ENCODE measurements at places on chromosomes 13 and 19.

DNA sequence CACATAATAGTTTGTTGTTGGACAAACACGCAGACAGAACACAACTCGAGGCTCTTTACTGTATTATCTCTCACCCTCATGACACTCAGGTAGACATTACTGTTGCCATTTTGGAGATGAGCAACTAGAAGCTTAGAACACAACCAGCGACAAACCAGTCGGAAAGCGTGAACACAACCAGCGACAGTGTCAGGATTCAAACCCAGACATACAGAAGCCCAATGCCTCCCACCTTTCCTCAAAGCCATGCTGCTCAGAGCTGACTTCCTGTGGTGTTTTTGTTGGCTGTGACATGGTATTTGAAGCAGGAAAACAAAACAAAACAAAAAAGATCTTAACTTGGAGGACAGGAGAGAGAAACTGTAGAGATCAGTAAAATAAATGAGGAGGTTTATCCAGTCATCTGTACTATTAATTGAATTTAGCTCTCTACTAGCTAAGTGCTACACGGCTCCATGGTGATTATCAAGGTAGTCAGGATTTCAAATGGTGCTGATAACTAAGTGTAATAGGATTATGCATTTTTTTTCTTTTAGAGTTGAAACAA is 92.1 kb downstream of the STARD13 start:
- no peak for DNase-seq

- DNase-seq: no peak
Observed at GRCh38 chr19:54307389-54308020, 5.5 kb downstream of the LILRA5 start.

DNA sequence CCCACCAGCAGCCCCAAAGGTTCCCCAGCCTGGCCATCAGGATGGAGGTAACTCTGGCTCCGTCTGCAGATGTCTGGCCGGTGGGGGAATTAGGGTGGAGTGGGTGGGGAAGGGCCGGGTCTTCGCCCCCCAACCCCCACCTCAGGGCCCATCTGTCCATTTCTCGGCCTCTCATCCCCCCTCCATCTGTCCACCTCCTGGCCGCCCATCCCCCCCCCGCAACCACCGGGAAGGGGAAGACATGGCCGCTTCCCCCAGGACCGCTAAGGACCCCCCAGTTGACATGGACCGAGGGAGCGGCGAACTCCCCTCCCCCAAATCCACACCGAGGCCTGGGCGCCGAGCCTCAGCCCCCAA is 793 bp downstream of the LRFN1 start:
- no peak for DNase-seq

GRCh38 chr13:94827566-94827965 is 115.2 kb upstream of the SOX21 start:
- no peak for DNase-seq

DNA sequence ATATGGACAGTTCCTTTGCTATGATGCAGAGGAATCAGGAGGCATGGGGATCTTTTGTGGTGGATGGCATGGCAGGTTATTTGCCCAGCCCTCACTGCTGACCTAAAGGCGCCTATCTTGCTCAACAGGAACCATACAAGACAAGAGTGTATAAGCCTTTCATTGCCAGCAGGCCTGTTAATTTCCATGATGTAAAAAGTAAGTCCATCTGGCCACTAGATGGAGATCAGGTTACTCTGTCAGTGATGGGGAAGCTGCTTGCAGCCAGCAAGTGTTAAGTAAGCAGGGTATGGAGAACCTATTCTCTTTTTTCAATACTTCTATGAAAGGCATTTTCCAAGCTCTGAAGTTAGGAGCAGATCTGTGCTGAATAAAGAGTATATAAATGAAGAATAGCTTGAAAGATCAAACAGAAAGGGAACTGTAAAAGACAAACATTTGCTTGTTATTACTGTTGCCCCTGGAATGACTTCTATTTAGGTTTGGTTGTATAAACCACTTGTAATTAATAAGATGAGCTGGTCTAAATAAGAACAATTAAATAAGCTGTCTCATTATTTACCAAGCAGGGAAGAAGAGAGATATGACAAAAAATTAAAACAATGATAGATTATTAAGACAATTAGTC is 210.9 kb downstream of the RGCC start:
- peak; percentile 36 for DNase-seq

GRCh38 chr19:21749090-21749489 is 18.3 kb downstream of the ZNF100 start:
- no peak for DNase-seq

GRCh38 chr13:109436841-109437240 is 349.5 kb downstream of the IRS2 start:
- DNase-seq: no peak

GRCh38 chr19:17496337-17496997 is 15.0 kb upstream of the PGLS start:
- peak; percentile 81 for DNase-seq

DNA sequence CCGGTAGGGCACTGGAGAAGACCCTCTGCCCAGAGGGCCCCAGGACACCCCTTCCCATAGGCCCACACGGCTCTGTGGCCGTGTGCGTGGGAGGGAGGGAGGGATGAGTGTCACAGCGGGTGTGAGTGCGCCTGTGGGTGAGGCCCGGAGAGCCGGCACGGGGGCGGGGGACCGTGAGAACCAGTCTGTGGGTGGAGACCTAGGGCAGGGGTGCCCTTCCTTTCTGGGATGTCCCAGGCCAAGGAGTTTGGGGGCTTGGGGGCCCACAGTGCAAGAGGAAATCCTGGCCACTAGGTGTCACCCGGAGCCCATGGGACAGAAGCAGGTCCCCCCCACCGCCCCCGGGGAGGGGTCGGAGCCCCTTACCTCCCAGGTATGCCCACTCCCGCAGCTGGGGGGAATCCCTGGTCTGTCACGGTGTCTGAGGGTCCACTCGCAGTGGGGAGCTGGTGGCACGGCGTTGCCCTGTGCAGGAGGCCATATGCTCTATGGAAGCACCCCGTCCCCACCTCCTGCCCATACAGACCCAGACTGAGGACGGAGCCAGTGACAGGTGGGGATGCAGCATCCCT is 16.0 kb upstream of the SLC7A10 start:
- DNase-seq: peak; percentile 33

- no peak for DNase-seq
Observed at GRCh38 chr13:29567411-29567810, 28.1 kb downstream of the SLC7A1 start.

DNA sequence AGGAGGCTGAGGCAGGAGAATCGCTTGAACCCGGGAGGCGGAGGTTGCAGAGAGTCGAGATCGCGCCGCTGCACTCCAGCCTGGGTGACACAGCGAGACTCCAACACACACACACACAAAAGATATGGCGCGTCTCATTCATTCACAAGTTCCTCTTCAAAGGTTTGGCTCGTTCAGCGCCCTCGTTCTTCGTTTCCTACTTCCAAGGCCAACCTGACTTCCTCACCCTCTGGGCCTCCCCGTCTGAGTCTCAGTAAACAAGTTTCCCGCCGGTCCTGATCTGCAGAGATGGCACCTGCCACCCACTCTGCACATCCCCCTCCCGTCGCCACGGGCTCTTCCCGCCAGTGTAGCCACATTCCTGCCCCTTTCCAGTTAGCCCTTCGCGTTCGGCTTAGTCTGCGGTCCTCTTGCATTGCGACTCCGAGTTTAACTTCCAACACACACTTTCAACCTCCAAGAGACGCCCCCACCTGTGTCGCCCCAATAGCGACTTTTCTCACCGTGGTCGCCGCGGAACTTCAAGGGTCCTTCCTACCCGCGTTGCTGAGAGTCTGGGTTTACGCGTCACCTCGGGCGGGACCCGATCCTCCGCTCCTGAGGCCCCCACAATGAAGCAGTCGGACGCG is 1.3 kb upstream of the BSG start:
- DNase-seq: peak; percentile 44

DNA sequence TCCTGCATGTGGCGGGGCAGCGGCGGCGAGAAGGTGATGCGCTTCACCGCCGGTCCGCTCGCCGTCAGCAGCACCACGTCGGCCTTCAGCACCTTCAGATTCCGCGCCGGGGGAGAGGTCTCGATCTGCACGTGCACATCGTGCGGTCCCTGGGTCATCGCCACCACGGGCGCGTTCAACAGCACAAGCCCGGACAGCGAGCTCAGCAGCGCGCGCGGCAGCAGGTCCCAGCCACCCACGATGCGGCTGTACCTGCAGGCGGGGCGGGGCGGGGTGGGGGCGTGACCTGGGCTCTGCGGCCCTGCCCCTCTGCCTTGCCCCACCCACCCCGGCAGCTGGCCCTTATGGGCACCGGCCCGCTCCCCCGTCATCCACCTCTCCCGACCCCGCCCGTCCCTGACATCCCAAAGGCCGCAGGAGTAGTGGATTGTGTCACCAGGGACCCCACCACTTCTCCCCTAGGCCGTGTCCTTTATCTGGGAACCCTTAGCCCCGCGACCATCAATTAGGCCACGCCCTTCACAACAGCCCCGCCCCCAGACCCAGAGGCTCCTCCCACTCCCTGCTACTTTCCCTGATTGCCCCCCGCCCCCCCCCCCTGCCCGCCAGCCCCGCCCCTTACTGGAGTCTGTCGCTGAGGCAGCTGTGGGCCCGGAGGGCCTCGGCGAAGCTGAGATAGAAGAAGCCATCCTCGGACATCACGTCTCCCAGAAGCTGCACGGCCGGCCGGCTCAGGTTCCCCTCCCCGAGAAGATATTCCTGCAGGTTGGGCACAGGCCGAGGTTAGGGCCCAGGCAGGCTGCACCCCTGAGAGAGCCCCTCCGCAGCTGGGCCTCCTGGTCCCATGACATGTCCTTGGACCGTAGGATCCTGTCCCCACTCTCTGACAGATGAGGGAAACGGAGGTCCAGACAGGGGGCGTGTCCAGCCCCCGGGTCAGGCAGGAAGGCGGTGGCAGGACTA is 6.1 kb downstream of the IL4I1 start:
- no peak for DNase-seq

DNA sequence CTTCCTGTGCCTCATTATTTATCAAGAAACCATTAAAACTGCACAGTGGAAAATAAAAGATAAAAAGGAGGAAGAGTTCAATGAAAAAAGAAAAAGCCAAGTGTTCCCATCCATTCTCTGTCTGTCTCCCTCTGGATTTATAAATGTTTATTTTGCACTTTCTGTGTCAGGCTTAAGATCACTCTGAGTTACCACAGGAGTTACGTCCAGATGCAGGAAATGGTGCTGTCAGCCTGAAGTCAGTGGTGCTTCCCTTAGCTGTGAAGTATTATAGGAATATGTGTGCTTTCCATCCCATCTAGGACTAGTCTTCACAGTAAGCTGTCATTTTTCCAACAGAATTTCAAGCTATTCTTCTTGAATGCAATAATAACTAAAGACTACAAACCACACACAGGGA is 420.2 kb downstream of the KCTD12 start:
- DNase-seq: no peak

GRCh38 chr13:99382428-99383133 is 75.4 kb upstream of the GPR183 start:
- no peak for DNase-seq

DNA sequence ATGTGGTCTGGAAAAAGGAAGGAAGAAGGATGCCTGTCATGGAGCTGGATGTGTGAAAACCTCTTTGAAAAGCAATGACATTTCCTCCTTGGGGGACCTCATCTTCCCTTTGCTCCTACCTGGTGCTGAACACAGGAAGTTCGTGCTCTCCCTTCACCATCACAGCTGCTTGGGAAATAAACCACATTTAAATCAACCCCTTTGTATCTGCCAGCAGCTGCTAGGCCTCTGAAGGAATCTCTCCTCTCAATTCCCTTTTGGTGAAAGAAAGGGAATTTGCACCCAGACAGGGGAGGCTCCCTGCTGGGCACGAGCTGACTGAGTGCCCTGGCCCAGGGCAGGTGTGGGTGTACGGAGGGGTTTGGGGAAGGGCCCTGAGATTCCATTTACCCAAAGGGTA is 437.7 kb downstream of the TSHZ3 start:
- no peak for DNase-seq

GRCh38 chr13:51955816-51956603 is 55.2 kb downstream of the ATP7B start:
- no peak for DNase-seq

DNA sequence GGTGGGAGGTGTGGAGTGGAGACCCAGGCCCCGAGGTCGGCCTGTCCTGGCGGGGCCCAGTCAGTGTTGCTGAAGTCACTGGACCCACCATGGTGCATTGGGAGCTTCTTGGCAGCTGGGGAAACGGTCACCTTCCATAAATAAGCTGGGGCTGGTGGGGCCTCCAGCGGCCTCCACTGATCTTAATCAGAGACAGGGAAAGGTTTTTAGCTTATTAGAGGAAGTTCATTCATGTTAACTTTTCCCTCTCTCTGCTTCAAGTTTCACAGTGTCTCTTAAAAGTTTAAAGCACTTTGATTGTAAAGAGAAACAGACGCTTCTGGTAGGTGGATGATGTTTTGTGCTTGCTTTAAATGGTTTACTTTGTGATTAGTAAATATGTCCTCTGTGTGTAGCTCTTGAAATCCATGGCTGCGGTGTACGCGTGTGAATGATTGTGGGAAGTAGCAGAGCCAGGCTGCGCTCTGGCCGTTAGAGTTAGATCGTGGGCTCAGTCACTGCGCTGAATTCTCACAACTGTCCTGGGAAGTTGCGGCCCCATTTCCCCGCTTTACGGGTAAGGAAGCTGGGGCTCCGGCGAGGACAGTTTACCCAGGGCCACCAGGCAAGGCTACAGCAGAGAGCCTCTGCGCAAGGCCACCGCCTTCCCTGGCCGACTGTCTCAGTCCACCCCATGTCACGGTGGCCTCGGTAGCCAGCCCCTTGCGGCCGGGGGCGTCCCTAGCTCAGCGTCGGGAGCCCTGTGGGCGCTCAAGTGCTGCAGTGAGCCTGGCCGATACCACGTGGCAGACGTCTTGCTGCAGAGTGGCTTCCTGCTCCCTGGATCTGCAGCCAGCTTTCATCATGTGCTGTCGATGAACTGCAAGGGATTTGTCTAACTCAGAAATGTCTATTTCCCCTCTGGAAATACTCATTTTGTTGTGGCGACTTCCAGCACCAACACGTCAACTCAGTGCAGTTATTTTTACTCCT is 16.5 kb upstream of the NDUFS7 start:
- DNase-seq: no peak

DNA sequence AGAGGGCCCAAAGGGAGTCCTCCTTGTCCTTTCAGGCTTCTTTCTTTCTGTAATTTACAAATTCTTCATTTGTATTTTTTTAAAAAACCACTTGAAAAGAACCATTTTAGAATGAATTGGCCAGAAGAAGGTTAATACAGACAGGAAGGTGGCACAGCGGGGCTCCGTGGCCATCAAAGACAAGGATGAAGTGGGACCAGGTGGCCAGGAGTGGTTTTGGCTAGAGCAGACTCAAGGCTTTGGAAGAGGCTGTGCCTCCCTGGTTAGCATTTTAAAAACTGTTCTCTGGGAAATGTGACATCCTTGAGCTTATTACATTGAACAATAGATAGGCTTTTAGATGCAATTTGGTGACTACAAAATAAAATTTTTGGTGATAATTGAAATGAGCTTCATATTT is 48.4 kb downstream of the ATP8A2 start:
- DNase-seq: no peak

DNA sequence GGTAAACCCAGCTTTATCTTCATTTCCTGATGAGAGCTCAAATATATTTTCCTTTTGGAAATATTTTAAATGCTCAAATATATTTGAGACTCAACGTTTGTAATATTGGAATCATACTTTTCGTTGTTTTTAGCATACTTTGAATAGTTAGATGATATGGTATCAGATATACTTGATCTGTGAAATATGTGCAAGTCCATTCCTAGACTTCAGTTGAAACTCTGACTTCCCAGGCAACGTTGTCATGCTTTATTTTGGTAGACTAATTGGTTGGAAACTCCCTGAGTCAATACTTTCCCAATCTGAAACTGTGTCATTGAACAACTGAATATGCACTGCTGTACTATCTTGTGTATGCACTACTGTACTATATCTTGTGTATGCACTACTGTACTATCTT is 378.5 kb downstream of the MYO16 start:
- no peak for DNase-seq

- peak; percentile 63 for DNase-seq
Observed at GRCh38 chr19:45591004-45591637, 6.5 kb upstream of the OPA3 start.

All from left ventricle myocardium superior (tissue), 1 donor.